ENCODE measurements at places on chromosomes 6 and 20. TPM values are rescaled to one million over a fixed set of nuclear protein-coding genes. Genes with fewer than 3 reads are reported as not detected.

ATG5 gene
- 66.0 TPM for total RNA-seq

MYB gene
- 0.12 TPM for total RNA-seq

PPIL6 gene
- total RNA-seq = 1.1 TPM

SLC44A4 gene
- total RNA-seq = 1.5 TPM

CAGE1 gene
- not detected for total RNA-seq

PNPLA1 gene
- total RNA-seq = not detected

TNXB gene
- total RNA-seq = 0.20 TPM

Measured in RPMI7951 (cell line).